ENCODE measurements at places on chromosomes 6 and 20.
A peak's percentile ranks its signal among the peaks of the same experiment; 100 is the strongest.

DNA sequence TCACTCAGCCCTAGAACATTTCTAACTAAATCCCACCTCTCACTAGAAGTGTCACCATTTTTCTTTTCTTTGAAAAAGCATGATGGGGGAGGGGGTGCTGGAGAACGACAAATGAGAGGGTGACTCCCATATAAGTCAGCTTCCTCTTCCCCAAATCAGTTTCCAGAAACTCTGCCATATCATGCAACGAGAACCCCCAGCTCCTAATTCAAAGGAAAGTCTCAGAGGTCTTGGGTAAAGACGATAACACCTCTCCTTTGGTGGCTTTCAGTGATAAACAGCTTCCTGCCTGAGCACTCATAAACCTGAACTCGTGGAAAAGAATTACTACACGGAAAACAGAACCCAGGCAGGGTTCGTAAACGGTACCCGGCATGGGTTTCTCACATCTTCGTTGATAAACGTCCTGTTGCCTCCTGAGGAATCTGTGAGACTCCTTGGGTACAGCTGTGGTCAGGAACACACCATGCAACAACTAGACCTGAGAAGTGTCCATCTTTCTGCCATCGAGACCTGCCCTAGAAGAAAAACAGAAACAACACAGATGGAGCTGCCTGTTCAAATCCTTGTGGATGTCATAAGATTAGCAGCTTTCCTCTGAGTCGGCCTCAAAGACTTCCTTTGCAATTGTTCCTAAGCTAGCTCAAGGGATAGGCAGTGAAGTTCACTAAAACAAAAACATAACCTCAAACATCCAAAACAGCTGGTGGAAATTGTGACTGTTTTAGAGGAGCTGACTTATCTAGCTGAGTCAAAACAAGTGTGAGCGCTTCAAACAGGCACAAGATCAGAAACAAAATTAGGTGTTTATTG lies 185.8 kb upstream of the PRDM1 start:
- no peak for DNase-seq

GRCh38 chr20:44738813-44739477 lies 6.7 kb upstream of the KCNK15 start:
- DNase-seq = peak; percentile 33

DNA sequence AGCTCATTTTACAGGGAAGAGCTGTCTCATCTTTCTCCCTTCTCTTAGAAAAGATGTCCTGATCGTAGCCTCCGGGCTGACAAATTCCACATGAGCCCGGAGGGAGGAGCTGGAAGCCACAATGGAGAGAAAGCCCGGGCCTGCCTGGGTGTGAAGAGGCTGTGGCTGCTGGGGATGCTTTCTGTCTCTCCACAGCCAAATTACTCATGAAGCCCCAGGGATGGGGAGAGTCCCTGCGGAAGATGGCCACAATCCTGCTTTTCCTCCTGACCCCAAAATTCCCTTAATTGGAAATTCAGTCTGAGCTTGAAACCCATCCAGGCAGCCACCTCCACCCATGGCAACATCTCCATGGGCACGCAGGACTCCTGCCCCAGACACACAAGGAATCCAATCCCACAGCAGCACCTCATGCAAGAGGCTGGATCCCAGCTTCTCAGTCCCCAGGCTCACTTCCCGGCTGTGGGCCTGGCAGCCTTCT lies 32.4 kb downstream of the JPH2 start:
- DNase-seq = no peak

DNA sequence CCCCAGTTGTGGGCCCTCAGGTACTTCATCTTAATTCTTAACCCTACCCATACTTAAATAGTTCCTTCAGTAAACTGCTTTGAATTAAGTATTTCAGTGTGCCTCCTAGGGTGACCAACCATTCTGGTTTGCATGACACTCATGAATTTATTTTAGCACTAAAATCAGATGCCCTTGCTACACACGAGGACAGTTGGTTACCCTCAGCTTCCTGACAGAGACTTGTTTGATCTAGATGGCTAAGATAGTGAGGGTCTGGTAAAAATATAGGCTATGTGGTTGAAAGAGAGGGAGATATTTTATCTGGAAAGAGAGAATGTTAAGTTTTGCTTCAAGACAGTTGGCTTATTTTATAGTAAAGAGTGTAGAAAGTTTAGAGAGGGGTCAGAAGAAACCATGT lies 10.6 kb downstream of the PGK2 start:
- no peak for DNase-seq

DNA sequence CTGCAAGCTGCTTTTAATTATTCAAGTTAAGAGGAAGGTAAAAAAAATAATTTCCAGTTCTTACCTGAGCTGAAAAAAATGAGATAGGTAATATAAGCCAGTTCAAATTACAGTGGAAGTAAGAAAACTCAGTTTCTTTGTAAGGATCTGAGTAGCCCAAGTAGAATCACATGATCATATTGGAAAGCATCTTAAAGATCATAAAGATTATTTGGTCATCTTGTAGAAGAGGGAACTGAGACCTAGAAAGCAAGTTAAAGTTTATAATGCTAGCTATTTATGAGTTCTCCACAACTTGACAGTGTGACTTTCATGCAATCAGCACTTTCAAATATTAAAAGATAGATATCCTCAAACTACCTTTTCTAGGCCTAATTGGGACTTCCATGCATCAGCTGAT lies 80.5 kb downstream of the FARS2 start:
- no peak for DNase-seq

- DNase-seq = no peak
Observed at GRCh38 chr6:56959938-56960337, 5.0 kb downstream of the BEND6 start.

DNA sequence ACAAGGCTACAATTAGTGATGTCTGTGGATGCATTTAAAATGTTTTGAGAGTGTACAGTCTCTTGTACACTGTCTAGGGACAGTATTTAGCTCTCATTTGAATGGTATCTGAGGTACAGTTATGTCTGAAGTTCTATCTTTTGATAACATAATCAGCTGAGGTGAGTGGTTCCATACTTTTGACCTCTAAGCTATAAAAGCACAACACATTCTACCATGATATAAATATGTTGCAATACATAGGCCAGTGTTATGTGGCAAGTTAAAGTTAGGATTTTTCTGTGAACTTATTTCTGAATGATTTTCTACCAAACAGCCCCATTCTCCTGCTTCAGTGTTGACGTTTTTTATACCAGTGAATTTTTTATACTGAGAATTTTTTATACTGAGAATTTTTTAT lies 77.6 kb downstream of the AKAP7 start:
- no peak for DNase-seq

DNA sequence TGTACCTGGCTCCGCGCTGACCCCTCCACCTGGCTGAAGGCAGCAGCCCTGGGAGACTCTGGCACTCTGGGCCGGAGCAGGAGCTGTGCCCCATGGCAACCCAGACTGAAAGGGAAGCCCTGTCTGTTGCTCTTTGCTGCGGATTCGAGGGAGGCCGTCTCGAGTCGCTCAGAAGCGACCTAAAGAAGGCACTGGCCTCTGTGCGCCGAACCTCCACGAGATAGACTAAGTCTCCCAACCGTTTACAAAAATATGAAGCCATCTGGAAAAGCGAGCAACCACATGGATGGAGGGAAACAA lies 10.5 kb upstream of the TBX18 start:
- no peak for DNase-seq

GRCh38 chr20:58748618-58749017 lies 56.0 kb downstream of the NPEPL1 start:
- DNase-seq = no peak

Data from central memory CD4-positive, alpha-beta T cell (primary cell).